BE2C (cell line): ENCODE measurements at places on chromosomes 3 and 15.

- DNase-seq = no peak
Observed at GRCh38 chr15:100180921-100181320, 160.9 kb downstream of the ADAMTS17 start.

DNA sequence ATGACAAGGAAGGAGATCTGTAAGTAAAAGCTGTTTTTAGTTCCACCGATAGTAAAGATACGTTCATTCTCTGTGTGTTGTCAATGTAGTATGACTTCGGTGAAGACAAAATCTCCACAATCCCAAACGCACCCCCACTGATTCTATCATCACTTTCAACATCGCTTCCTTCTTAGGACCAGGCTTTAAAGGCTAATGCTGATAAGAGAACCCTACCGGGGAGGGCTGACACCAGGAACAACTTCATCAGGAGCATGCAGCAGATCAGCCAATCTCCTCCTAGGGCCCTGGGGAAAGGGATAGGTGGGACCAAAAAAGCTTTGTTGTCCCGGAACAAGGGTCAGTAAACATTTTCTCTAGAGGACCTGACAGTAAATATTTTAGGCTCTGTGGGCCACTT, 334.1 kb downstream of the VPS13C start:
- DNase-seq = no peak

GRCh38 chr3:83434880-83435587, 1523.8 kb upstream of the CADM2 start:
- no peak for DNase-seq

DNA sequence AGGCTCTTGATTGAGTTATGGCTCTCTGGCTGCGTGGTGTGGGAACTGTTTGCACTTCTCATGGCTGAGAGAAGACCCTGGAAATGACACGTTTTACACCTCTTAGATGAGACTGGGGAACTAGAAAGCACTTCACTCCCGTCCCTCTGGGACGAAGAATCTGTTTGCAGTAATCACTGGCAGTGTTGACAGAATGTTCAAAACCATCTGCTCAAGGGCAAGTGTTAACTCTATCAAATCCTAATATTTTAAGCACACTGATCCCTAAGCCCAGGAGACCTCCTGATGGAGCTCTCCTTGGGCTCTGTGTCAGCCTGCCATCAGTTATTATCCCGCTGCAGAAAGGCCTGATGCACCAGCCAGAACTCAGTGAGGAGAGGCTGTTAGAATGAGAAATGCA, 323.8 kb upstream of the DNAJC19 start:
- DNase-seq = no peak

GRCh38 chr3:68239542-68239941, 585.1 kb upstream of the SUCLG2 start:
- no peak for DNase-seq
